ENCODE measurements at places on chromosomes 7 and 10.

- no peak for DNase-seq
These were observed 1372.7 kb downstream of the GATA3 start for GRCh38 chr10:9427209-9427608.

GRCh38 chr10:8435186-8436055 is 380.9 kb downstream of the GATA3 start:
- DNase-seq = no peak

DNA sequence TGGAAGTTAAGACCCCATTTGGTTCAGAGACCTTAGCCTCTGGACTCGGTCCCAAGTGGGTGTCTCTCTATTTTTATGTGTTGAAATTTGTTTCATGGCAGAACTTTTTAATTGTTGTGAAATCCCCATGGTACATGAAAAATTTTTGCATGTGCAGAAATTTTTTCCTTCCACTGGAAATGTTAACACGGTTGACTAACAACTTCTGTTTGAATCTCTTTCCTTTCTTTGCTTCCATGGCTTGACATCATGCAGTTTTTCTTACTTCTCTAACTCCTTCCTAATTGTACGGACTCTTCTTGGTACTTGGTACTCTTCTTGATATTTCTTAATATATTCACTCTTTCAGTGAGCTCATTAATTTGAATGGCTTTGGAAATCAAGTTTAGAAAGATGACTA is 18.3 kb downstream of the MDFIC start:
- no peak for DNase-seq

DNA sequence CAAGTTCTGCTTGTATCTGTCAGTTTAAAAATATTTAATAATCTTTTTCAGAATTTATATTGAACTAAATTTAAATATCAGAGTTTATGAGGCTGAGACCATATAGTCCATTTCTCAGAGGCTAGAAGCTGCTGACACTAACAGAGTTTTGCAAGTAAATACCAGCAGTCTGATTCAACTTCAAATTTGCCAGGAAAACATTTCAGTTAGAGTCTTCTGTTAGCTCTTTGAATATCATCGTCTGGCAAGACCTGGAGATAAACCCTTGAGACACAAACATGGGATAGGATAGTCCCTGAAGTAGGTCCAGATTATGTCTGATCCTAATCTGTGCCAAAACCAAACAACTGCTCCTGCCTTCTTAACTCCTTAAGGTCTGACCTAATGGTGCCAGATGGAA is 472.8 kb upstream of the STEAP1 start:
- DNase-seq = no peak

DNA sequence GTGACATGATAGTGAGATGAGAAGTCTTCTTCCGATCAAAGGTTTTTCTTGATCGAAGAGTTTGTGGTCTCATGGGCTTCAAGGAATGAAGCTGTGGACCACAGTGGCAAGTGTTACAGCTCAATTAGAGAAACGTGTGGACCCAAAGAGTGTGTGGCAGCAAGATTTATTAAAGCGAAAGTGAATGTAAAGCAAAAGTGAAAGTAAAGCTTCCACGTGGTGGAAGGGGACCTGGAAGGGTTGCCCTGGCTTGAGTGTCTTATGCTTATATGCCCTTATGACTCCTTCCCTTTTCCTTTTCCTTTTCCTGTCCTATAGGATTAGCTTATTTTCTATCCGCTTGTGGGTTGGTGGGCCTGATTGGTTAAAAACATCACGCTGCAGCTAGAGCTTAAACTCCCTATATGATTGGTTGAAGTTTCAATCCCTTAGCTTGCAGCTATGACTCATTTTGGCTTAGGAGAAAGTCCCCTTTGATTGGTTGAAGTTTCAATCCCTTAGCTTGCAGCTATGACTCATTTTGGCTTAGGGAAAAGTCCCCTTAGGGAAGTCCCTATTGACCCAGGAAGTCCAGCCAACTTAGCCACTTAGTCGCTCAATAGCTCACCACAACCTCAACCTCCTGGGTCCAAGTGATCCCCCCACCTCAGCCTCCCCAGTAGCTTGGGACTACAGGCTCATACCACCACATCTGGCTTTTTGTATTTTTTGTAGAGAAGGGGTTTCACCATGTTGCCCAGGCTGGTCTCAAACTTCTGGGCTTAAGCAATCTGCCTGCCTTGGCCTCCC is 34.7 kb downstream of the MRPS24 start:
- peak; percentile 64 for DNase-seq

DNA sequence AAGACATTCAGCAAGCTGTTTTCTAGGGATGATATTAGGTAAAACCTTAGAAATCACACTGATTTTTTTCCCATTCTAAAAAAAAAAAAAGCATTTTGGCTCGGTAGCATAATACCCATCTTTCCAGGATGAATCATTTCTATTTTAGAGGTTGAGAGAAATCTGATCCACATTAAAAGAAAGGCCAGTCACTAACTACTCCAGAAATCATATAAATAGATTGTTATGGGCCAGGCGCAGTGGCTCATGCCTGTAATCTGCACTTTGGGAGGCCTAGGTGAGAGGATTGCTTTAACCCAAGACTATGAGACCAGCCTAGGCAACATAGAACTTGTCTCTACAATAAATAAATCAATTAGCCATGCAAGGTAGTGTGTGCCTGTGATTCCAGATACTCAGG is 164.3 kb downstream of the BAMBI start:
- DNase-seq = no peak

DNA sequence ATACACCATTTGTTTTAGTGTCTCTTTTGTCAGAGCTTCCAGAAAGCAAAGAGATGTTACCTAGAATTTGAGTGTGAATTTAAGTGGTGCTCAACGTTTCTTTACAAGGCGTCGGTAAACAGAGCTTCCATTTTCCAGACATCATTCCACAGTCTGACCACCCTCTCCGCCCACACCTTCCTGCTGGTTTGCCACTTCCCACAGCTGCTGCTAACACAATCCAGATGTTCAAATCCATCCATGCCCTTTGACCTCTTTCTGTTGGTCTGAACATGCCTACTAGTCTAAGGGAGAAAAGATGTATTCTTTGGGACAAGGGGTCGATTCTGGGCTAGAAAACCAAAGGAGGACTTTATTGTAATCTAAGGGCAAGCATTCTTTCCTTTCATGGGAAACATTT is 86.1 kb downstream of the FAM107B start:
- no peak for DNase-seq

GRCh38 chr10:97078938-97079445 is 106.8 kb downstream of the SLIT1 start:
- DNase-seq = no peak

DNA sequence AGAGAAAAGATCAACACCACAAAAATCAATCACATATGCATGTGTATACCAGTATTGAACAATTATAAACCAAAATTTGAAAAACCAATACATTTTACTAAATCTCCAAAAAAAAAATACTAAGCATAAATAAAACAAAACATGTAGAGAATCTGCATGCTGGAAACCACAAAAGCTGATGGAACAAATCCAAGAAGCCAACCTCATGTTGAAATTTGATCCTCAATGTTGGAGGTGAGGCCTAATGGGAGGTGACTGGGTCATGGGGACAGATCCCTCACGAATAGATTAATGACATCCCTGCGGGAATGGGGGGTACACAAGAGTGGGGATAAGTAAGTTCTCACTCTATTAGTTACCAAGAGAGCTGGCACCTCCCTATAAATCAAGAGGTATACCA is 82.5 kb downstream of the OAT start:
- DNase-seq = no peak

DNA sequence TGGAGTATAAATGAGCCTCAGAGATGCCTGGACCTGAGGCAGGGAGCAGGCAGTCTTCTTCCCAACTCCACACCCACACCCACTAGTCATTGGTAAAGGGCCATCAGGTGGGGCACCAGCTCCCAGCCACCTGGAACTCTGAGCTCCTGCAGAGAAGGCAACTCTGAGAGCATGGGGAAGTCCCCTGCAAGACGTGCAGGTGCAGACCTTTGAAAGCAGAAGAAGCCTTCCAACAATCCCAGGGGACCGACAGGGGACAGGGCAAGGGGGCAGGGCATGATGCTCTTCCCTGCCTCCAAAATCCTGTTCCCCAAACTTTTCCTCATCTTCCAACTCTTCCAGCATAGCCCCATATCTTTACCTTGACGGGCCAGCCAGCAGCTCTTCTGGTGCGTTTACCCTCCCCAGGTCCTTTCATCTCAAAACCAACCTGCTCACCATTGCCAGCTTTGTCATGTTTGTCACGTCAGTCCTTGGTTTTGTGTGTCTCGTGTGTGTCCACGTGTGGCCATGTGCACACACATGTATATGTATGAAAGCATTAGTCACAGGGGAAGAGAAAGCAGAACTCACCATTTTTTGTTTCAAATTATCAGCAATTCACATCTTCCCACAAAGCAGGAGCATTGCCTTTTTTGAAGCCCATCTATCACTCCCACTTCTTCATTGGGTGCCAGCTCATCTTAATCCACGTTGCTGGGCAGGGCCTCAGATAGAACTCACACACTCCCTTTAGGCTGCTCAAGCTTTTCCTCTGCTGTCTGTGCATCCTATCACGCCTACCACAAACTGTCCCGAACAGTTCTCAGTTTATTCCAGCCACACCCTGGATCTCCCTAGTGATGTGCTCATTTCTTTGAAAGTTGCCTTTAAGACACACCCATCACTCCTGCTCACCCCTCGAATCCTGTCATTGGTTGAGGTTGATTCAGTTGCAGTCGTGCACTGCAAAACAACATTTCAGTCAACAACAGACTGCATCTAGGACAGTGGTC is 41.0 kb upstream of the AMPH start:
- no peak for DNase-seq

Measured in activated CD4-positive, alpha-beta memory T cell treated with anti-CD3 and anti-CD28 coated beads for 36 hours (primary cell).